ENCODE measurements at places on chromosomes 6 and 20.

- DNase-seq, result no peak
Measured at GRCh38 chr20:36344517-36345132, 38.5 kb downstream of the DLGAP4 start.

DNA sequence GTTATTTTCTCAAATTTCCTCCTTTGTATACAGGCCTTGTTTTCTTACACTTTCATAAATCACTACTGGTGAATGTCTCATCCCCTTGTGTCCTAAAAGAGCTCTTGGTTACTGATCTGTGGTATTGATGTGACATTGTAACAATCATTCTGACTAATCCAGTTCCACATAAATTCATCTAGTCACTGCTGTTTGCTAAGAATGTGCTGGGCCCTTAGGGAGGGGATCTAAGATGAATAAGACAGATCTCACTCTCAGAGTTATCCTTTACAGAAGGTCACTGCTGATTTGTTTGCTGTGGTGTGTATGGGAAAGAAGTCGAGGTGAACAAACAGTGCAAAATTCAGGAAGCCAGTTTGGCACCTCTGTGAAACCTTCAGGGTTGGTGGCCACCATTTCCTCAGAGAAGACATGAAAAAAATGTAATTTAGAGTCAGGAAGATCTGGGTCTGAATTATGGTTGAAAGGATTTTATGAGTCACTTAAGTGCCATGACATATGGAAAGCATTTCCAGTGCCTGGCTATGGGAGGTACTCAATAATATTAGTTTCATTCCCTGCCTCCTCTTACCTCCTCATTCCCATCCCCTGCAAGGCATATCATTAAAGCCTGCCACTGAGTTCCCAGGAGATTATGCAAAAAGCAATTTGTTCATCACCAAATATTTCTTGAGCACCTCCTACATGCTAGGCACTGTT lies 121.8 kb downstream of the COL9A1 start:
- no peak for DNase-seq

DNA sequence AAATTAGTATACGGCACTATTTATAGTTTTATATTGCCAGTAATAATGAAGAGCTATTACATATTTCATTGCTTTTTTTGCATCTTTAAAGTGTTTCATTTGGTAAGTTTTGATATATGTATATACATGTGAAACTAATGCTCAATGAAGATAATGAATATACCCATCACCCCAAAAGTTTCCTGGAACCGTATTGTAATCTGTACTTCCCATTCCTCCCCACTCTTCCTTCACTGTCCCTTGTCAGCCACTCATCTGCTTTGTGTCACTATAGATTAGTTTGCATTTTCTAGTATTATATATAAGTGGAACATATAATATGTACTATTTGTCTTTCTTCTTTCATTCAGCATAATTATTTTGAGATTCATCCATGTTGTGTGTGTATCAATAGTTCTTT lies 10.3 kb upstream of the TBC1D32 start:
- DNase-seq, result no peak

- no peak for DNase-seq
Measured at GRCh38 chr20:14649662-14650061, 312.2 kb upstream of the FLRT3 start.

DNA sequence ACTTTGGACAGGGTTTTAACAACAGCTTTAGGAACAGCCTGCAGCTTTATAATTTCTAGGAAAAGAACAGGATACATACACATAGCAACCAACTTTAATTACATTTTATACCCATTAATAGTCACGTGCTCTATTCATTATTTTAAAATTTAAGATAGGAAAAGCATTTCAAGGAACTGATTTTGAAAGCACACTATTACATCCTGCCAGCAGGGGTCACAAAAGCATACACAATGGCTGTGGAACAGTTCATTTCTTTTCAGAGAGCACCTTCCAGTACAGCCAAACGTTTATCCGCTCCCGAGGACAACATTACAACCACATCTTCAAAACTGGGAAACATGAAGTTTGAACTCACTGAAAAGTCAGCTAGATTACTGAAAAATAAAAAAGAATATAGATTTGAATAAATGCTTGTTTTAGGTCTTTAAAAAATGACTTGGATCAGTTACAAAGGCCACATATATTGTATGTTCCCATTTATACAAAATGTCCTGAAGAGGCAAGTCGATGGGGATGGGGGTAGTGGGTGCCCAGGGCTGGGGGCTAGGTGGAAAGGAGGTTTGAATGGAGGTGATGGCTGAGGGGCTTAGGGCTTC lies 104.6 kb upstream of the EXOC2 start:
- no peak for DNase-seq
